AG10803 (cell line): ENCODE measurements at places on chromosomes 7 and 10.

GRCh38 chr10:91887272-91888076 is 21.8 kb downstream of the FGFBP3 start:
- no peak for DNase-seq

GRCh38 chr7:93179173-93179572 is 31.0 kb upstream of the SAMD9L start:
- DNase-seq, result no peak

DNA sequence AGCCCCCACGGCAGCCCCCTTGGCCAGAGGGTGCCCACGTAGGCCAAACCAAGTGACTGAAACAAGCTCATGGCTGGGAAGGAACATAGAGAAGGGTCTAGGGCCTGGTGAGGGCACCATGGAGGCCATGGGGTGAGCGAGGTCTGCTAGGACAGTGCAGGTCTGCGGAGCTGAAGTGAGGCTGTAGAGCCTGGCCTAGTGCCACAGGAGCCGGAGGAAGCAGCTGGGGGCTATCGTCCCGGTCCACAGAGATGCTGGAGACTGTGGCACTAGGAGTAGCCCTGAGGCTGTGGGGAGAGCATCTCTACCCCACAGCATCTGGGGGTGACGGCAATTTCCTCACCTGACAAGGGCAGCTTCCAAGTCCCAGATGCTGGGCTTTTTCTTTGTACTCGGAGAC is 150.3 kb downstream of the ZNF22 start:
- DNase-seq, result no peak

DNA sequence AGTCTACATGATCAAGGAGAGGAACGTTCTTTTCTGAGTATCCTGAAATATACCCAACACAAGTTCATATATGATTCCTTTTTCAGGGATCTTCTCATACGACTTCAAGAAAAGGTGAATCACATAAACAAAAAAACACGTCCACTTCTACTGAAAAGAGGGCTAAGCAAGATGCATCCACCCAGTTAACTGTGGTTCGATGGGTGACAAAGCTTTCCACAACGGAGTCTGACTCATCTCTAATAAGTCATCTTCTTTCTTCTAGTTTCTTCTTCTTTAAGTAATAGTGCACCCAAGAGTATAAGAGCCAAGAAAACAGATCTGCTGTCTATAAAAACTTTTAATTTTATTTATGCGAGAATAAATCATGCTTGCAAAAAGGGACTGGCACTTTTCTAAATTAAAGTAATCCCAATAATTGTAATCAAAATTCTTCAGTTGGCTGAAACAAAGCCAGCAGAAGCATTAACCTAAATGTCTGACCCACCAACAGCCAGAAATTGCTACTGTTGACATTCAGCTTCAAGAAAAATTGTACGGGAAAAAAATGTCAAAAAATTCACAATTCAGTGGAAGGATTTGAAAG is 146.9 kb upstream of the ANK3 start:
- DNase-seq, result peak; percentile 25

DNA sequence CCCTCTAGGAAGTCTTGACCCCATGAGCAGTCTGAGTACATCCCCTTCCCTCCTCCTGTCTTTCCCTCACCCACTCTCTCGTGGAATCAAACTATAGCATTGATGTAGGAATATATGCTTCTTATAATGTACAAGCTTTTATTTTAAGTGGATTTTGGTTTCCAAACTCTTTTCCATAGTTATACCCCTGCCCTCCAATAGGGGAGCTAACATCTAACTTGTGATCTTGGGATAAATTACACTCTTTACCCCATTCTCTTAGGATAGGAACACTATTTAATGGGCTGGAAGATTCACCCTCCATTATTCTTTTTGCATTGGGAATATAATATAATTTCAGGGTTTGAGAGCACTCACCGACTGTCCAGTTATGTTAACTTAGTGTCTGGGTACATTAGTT is 465.9 kb downstream of the GATA3 start:
- DNase-seq, result no peak

DNA sequence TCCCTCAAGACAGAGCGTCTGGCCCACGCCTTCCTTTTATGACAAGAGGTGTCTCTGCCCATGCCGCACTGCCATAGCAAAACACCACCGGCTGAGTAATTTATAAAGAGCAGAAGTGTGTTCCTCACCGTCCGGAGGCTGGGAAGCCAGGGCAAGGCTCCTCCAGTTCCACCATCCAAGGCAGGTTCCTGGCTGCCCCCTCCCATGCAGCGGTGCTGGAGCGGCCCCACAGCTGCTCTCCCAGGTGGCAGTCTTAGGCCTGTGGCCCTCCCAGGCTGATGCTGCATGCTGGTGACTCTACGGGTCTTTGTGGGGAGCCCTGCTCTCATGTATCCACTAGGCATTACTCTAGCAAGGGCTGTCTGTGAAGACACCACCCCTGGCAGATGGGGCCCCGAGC is 113.1 kb downstream of the TCERG1L start:
- DNase-seq, result no peak

DNA sequence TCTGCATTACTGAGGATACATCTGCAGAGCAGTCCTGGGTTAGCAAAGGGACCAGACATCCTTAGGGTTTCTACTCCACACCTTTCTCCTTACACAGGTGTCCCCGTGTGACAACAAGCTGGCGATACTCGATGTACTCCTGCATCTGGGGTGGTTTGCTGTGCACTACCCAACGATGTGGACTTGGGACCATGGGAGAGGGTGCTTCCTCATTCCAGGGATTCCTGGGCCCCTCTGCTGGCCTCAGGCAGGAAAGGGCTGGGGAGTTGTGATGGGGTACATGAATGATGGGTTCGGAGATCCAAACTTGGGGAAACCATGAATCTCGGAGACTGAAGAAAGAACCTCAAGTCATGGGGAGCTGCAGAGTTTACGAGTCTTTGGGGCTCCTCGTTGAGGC is 179.6 kb upstream of the GALNT17 start:
- DNase-seq, result no peak

DNA sequence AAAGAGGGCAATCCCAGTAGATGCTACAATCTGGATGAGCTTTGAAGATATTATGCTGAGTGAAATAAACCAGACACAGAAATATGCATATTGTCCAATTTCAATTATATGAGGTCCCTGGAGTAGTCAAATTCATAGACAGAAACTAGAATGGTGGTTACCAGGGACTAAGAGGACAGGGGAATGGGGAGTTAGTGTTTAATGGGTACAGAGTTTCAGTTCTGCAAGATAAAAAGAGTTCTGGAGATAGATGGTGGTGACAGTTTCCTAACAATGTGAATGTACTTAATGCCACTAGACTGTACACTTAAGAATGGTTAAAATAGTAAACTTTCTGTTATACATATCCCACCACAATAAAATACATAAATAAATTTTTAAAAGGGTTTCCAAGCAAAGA is 236.6 kb downstream of the ELMO1 start:
- DNase-seq, result no peak

DNA sequence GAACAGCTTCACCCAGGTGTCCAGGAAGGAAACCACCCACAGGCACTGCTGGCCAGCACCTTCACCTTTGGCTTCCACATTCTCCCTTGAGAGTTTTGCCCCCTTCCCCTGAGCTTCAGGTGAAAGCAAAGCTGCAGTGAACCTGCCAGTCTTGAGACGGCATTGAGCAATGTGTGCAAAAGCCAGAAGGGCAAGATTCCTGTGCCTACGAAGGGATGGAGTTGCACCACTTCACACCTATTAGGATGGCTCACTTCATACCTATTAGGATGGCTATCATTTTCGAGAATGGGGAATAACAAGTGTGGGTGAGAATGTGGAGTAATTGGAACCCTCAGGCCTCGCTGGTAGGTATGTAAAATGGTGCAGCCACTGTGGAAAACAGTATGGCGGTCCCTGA is 7.2 kb downstream of the HABP2 start:
- no peak for DNase-seq

DNA sequence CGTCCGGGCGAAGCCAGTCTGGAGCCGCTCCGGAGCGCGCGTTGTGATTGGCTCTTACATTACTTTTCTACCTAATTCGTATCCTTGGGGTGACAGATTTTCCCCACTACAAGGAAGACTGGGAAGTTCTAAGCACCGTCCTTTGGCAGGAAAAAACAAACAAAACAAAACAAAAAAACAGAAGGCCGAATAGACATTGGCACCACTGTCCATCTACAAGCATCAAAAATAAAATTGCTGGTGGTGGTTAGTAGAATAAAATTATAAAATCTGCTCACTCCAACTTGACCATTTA is 651 bp upstream of the SKAP2 start:
- DNase-seq, result no peak

DNA sequence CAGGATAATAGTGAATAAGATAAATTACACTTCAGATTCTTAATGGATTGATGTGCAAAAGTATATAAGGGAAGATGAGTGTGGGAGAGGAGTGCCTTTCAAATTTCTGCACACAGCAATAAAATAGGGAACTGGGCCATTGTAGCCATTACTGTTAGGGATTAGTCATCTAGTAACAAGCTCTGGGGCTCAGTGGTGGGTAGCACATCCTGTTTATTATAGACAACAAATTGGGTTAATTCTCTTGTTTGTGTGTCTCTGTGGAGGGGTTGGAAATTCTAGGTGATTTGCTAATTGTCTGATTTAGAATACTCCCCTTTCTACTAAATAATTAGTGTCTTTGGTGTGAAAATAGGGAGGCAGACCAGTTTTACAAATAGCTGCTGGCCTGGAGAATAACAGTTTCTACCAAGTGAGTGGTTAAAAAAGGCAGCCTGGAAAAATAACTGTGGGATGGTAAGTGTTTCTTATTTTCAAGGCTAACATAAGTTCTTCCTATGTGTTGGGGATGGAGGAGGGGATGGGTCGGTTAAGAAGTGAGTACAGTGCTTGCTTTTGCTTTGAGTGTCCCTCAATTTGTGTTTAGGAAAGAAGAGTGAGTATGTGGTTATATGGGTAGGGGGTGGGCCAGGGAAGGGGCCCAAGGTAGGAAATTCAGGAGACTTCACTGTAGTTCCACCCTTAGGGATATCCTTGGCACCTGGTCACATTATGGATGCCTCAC is 43.3 kb upstream of the TMEM248 start:
- DNase-seq, result no peak

DNA sequence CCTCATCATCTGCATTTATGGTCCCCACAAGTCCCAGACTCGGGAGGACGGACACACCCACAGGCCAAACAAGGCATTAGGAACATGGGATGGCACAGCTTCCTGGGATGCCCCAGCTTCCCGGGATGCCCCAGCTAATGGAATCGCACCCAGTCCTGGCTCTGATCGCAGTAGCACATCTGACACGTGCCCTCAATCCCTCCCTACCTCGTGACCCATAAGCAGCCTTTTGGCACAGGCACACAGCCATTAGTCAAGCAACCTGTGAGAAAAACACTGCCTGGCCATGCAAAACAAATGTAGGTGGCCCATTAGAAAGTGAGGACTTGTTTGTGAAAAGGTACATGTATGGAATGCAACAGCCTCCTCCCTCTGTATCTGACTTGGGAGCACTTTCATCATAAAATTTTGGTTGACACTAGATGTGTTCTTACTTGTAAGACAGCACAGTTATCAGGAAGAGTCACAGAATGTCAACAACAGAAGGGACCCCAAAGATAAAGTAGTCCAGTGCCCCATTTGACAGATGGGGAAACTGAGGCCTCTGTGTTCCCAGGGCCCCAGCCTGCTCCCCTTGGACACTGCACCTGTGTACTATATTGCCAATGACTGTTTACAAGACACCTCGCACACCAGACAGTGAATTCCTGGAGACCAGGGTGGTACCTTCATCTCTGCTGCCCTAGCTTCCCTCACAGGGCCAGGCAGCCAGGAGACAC is 34.4 kb downstream of the DLG5 start:
- DNase-seq, result no peak

DNA sequence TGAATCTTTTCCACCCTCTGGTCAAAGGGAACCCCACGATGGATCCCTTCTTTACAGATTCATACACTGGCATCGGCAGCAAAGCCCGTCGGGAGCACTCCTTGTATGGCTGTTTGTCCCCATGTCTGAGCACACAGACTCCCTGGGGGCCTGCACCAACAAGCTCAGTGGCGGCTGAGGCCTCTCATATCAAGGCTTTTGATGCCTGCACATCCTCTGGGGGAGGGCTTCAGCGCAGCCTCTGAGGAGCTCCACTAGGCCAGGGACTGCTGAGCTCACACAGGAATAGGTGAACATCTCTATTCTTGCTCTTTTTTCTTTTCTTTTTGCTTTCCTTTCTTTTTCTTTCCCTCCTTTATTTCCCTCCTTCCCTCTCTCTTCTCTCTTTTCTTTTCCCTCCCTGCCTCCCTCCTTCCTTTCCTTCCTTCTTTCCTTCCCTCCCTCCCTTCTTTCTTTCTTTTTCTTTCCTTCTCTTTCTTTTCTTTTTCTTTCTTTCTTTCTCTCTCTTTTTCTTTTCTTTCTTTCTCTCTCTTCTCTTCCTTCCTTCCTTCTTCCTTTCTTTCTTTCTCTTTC is 174.6 kb downstream of the CCDC3 start:
- DNase-seq, result no peak

GRCh38 chr10:31594347-31594873 is 275.4 kb downstream of the ZEB1 start:
- no peak for DNase-seq

- DNase-seq, result peak; percentile 55
Measured at GRCh38 chr7:134782121-134782623, 2.7 kb downstream of the CALD1 start.

DNA sequence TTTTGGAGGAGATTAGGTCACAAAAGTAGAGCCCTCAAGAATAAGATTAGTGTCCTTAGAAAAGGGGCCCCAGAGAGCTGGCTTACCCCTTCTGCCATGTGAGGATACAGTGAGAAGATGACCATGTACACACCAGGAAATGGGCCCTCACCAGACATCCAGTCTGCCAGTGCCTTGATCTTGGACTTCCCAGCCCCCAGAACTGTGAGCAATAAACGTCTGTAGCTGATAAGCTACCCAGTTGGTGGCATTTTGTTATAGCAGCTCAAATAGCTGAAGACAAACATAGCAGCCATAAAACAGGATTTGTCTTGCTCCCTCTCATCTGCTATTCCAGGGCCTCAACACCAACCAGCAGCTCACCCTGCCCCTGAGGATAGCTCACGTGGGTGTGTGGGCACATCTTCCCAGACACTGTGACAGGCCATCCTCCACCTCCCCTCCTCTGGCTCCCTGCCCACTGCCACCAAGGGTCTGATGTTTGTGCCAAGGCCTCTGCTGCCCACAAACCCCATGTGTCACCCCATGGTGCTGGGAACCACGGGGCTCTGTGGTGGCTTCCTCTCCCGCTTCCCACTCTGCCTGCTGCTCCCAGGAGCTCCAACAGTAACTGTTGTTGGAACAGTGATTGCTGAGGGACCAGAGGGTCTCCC is 252.4 kb downstream of the USP6NL start:
- no peak for DNase-seq

DNA sequence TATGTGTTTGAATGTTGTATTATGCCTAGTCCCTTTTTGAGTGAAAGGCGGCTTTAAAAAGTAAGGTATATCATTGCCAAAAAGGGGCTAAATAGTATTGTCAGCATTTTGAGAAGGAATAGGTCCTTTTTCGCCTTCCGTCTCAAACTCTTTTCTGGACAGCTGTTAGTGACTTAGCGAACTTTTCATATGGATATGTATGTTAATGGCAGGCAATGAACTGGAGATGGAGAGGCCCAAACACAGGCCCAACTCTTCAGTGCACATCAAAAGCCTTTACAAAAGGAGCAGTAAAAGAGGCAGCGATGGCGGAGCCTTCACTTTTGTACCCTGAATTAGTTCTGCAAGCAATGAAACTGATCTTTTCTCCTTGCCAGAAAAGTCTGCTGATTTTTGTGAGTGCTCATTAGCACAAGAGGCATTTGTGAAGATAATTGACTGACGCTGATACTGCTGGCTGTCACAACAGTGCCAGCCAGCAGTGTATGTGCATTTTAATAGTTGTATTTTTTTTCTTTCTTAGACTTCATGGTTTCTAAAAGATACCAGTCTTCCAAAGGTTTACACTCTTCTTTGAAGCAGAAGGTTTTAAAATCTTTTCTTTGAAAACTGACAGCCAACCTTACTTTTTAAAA is 243.7 kb upstream of the SP8 start:
- DNase-seq, result no peak

GRCh38 chr10:74227697-74228424 is 76.8 kb downstream of the ADK start:
- DNase-seq, result peak; percentile 55
